ENCODE measurements at places on chromosomes 2 and 18.

GRCh38 chr2:186181625-186182024 is 304.4 kb upstream of the ZC3H15 start:
- DNase-seq: no peak

- no peak for DNase-seq
Measured at GRCh38 chr2:63590626-63591408, 2.1 kb downstream of the MDH1 start.

- peak; percentile 42 for DNase-seq
Measured at GRCh38 chr2:88857951-88858411, 166.5 kb downstream of the RPIA start.

DNA sequence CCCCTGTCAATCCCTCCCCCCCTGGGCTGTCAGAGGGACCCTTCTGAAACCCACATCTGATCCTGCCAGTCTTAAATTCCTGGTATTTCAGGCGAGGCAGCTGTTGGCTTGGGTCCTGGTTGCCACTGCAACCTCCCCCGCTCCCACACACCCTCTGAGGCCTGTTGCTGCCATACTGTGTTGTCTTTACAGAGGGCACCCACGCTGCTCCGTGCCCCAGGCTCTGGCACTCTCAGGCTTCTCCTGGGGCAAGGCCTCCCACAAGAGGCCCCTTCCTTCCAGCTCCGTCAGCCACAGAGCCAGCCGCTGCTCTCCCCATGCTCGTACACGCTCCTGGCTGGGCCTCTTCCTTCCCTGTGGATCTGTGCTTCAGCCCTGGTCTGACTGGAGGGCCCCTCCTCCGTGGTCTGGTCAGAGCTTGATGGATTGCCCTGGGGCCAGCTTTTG is 8.6 kb downstream of the CABLES1 start:
- DNase-seq: no peak

- DNase-seq: peak; percentile 88
Measured at GRCh38 chr18:69580107-69580506, 179.4 kb downstream of the DOK6 start.

- DNase-seq: no peak
Measured at GRCh38 chr2:194002699-194003368, 1654.2 kb upstream of the SLC39A10 start.

- DNase-seq: no peak
Measured at GRCh38 chr2:200856806-200857205, 7.7 kb downstream of the CLK1 start.

DNA sequence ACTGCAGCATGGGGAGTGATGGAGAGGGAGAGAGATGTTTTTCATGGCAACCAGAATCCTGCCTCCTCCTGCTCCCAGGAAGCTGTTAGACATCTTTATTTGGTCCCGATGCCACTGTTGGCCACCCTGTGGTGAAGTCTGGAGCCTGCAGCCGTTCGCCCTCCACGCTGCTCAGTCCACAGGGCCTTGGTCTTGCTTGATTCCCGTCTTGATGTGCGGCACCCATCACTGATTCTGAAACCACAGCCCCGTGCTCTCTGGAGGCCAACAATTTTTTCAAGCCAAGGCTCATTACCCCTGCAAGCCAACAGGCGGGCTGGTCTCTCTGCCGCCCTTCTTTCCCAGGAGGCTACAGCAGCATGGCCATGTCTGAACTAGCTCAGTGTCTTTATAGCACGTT is 24.5 kb downstream of the SIGLEC15 start:
- peak; percentile 52 for DNase-seq

DNA sequence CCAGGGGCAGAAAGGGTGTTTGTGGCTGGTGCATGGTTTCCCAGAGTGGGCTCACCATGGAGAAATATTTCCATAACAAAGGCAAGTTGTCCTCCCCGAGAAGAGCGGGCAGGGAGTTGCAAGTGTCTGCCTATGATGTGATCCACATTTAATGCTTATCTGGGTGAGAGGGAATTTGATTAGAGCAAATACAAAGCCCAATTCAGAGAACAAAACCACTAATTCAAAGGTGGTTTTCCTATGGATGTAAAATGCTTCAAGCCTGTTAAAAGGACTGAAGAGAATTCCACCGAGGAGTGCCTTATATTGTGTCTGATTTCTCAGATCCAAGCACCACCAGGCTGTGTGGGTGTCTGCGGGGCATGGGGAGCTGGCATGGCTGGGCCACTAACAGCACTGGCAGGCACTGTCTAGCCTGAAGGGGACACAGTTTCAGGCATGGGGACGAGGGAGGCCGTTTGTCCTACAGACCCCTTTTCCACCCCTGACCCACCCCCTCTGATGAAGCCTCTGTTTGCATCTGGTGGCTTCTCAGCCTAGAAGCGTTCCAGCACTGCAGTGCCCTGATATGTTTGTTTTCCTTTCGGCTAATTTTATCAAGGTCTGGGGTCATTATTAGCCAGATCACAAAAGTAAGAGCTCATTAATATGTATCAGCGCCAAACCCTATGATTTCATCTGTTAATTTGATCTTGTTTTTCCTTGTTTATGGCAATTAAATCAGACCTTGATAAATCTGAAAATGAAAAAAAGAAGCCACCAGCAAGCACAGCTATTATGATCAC is 357.3 kb downstream of the HRH4 start:
- DNase-seq: no peak

DNA sequence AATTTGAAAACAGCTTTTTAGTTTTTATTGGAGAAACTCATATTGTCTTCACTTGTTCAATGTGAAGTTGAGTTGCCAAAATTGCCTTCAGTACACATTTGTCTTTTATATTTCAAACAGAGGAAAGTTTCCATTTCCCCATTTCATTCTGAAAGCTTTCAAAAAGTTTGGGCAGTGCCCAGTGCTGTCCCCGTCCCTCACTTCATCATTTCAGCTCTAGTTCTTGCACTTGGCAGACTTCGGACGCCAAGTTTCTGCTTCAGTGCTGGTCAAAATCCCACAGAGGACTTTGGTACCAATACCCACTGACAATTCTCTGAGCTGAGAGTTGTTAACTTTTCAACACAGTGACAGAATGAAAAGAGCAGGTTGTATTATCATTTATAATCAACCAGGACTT is 43.4 kb upstream of the AQP4 start:
- no peak for DNase-seq

GRCh38 chr18:35106013-35106844 is 65.0 kb downstream of the MAPRE2 start:
- no peak for DNase-seq

GRCh38 chr18:11946756-11947155 is 34.6 kb upstream of the IMPA2 start:
- DNase-seq: peak; percentile 83

Measured in DMS53 (cell line).